HuH-7 (cell line): ENCODE measurements at places on chromosomes 7 and 10.
A peak's percentile ranks its signal among the peaks of the same experiment; 100 is the strongest.

DNA sequence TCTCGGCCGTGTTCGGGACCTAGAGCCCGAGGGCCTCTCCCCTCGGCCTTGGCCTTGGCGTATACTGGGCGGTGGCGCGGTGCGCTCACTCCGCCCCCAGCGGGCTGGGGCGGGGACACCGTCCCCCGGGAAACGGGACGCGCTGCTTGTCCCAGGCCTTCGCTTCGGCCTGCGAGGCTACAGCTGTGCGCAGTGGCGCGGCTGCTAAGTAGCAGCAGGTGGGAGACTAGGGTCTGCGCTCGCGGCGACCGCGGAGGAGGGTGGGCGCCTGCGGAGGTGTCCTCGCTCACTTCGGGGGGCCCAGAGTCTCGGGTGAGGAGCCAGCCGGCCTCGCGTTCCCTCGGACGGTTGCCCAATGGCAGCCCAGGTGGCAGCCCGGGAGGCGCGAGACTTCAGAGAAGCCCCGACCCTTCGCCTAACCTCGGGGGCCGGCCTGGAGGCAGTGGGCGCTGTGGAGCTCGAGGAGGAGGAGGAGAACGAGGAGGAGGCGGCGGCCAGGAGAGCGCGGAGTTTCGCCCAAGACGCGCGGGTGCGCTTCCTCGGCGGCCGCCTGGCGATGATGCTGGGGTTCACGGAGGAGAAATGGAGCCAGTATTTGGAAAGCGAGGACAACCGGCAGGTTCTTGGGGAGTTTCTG lies at the start of gene DNAH11:
Gene DNAH11, plus strand, starts transcription at position 149 of the 637 bp plus-strand sequence. Its CDS starts 207 bp downstream, at position 356.
- peak; percentile 83 for DNase-seq

- DNase-seq, result no peak
Observed at GRCh38 chr10:91643700-91644099, 10.8 kb upstream of the PPP1R3C start.

DNA sequence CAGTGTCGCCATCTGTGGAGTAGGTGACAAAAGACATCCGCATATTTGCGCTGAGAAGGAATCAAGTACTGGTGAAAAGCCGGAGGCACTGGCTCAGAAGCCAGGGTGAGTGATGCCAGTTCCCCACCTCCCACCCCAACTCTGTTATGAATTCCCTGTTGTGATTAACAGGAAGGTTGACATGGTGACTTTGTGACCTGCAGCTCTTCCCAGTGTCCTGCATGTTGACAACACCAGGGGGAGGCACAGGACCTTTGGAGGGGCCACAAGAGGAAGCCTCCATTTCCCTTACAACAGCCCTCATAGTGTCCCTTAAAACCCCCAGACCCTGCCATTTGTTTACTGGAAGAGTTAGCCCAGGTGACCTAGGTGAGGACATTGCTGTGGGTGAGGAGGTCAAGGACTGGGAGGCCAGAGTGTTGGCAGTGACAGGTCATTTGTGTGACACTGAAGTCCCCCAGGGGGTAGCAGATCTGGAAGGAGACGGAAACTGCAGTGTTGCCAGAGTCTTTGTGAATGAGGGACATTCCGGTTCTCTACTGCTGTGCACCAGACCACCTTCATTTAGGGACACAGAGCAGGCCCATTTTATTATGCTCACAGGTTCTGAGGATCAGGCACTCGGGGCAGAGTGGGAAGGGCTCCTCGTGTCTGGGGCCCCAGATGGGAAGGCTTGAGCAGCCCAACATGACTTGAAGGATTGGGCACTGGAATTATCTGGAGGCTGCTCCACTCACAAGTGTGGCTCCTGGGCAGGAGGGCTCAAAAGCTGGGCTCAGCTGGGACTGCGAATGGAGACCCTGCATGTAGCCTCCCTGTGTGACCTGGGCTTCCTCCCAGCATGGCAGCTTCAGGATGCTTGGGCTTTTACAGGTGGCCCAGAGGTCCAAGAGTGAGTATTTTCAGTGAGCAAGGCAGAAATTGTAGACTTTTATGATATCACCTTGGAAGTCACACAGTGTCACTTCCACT lies 13.0 kb upstream of the ANTXRL start:
- DNase-seq, result no peak

DNA sequence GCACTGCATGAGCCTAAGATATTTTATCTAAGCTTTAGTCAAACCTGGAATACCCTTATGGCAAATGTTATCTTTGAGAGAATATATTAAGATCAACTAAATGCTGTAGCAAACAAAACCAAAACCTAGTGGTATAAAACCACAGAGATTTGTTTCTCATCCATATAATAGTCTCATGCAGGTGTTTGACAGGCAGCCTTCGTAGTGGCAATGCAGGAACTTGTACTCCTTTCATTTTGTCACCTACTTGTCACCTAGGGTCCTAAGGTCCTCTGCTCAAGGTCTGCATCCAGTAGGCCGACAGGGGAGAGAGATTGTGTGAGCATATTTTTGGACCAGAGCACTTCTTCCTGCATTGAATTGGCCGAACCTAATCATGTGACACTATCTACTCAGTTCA lies 352.6 kb downstream of the GPR37 start:
- DNase-seq, result no peak

DNA sequence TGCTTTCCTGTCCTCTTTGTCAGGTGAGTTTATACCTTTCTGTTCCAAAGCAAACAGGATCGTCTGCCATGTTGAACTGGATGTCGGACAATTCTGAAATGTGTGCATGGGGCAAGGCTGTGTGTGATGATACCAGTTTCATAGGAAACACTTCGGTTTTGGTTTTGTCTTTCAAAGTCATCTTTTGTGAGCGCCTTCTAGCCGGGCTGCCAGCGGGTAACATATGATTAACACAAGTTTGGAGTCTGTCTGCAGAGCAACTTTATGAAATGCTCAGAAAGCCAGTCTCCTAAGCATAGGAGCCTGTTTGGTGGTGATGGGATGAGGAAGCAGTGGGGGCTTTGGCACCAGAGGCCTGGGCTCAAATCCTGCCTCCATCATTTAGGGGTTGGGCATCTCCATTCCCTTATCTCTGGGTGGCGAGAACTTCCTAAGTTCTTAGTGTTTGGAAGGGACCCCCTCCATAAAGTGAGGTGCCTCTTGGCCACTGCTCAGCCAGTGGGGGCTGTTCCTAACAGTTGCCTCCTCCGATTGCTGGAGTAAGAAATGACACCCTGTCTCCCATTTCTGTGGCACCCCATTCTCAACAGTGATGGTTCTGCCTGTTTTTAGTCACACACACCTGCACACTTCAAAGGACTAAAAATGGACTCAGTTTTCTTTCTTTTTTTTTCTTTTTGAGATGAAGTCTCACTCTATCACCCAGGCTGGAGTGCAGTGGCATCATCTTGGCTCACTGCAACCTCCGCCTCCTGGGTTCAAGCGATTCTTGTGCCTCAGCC lies 36.8 kb downstream of the CUX1 start:
- DNase-seq, result no peak

DNA sequence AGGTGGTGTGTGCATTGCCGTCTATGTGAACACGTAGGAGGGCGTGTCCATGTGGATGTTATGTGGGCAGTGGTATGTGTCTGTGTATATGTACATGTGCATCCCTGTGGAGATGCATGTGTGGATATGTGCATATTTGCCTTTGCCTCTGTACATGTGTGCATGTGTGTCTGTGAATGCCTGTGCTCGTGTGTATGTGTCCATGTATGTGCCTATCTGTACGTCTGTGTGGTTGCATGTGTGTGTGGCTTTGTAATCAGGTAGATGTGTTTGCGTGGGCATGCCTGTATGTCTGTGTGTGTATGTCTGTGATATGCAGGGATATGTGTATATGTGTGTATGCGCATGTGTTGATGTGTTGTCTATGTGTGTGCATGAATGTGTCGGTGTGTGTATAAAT lies 19.7 kb downstream of the ADCY1 start:
- DNase-seq, result no peak

GRCh38 chr10:3898821-3899220 lies 113.8 kb upstream of the KLF6 start:
- no peak for DNase-seq

GRCh38 chr10:79162861-79163665 lies 94.3 kb downstream of the ZMIZ1 start:
- no peak for DNase-seq

DNA sequence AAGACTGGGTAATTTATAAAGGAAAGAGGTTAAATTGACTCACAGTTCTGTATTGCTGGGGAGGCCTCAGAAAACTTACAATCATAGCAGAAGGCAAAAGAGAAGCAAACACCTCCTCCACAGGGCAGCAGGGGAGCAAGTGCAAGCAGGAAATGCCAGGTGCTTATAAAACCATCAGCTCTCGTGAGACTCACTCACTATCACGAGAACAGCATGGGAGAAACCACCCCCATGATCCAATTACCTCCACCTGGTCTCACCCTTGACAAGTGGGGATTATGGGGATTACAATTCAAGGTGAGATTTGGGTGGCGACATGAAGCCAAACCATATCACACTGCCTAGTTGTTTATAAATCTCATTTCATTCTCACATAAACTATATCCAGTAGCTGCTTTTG lies 28.0 kb upstream of the CPN1 start:
- DNase-seq, result no peak

- no peak for DNase-seq
Observed at GRCh38 chr7:19079066-19079465, 38.4 kb downstream of the TWIST1 start.

DNA sequence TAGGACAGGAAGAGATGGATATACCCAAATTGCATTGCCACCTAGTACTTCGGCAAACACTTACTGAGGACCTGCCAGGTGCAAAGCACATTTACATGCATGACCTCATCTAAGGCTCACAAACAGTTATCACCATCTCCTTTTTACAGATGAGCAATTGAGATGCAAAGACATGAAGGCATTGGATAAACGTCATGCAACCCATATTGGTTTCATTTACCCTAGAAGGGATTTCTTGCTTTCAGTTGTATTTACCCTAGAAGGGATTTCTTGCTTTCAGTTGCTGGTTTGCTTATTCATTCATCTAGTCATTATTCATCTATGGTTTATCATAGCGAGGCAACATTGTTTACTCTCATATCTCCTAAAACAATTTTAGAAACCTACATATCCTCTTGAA lies 52.2 kb downstream of the STEAP1B start:
- DNase-seq, result no peak

- DNase-seq, result no peak
Observed at GRCh38 chr7:106616708-106617051, 44.3 kb downstream of the CCDC71L start.
